ENCODE measurements at places on chromosomes 11 and 22.

DNA sequence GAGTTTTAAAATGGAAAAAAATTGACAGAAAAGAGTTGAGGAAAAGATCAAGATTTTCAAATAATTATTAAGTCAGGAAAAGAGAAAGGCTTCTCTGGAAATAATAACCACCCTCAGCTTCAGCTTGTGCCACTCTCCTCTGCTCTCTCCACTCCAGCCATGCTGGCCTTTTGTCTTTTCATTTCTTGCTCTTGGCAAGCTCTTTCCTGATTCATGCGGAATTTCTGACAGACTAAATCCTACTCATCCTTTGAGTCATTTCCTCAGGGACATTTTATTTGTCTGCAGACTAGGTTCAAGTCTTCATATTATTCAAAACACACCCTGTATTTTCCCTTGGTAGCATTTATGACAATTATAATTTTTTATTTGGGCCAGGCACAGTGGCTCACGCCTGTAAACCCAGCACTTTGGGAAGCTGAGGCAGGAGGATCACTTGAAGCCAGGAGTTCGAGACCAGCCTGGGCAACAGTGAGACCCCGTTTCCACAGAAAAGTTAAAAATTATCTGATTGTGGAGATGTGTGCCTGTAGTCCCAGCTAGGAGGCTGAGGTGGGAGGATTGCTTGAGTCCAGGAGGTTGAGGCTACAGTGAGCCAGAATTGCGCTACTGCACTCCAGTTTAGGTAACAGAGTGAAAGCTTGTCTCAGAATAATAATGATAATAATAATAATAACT, 7.8 kb upstream of the P4HA3 start:
- no peak for DNase-seq

GRCh38 chr11:113994077-113994954, 19.4 kb downstream of the HTR3A start:
- DNase-seq, result no peak

GRCh38 chr11:117489999-117490679, 162.5 kb downstream of the CEP164 start:
- DNase-seq, result no peak

DNA sequence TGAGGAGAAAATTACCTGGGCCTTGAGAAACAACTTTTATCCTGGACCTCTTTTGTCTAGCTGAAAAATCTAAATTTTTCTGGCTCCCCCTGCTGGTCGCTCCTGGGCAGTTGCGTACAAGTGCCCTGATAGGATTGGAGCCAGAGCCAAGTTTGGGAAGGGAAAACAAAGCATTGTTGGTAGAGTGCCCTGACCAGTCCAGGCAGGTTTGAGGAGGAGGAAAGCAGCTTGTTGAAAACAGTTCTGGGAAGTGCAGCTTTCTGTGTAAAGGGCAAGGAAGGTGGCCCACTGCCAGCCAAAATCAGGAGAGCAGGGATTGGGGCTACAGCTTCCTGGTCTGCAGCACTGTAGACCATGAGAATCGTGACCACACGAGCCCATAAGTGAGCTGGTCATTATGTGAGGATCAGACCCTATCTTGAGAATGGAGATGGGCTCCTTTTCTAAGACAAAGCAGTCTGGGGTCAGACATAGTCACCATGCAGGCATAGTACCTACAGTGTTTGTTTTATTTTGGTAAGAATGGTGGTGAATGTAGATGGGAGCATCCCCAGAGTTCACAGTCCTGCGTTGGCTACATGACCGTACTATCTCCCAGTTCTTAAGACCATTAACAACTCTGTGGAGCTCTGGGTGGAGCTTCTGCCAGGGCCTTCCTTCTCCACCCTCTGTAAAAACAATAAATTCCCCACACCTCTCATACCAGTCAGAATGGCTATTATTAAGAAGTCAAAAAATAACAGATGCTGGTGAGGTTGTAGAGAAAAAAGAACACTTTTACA, 21.3 kb upstream of the PIK3IP1 start:
- no peak for DNase-seq

- no peak for DNase-seq
Measured at GRCh38 chr11:4658629-4659445, 15.1 kb downstream of the OR51E1 start.

DNA sequence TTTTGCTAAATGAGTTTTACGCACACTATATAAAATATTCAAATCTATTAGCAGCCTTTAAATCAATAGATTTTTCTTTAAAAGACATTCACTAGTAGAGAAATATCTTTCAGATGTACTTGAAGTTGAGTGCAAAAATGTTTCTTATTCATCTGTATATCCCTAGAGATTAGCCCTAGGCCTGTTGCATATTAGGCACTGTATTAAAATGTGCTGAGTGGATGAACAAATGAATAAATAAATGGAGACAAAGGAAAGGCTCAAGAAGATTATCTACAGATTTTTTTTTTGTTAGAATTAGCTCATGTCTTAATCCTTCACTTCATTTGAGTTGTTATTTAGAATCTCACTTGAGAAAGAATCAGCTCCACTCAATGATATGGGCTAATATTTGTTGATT, 12.0 kb upstream of the MMP13 start:
- DNase-seq, result no peak

DNA sequence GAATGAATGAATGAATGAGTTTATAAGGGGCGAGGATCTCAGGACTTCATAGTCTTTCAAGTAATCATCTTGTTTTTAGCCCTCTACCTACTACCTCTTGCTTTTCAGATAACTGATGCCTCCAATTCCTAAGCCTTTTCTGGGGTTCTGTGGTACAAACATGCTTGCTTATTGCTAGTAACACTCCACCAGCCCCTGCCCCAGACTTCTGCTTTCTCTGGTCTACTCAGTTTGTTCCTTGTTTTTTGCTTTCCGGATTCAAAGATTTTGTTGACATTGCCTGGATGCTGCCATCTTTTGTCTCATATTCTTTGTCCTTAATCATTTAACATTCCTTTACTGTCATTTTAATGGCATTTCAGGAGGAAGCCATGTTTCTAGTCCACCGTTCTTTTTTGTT, 8.9 kb upstream of the TMEM9B start:
- DNase-seq, result no peak

Data from chondrocyte (in vitro differentiated cells).